ENCODE measurements at places on chromosomes 5 and 9.

DNA sequence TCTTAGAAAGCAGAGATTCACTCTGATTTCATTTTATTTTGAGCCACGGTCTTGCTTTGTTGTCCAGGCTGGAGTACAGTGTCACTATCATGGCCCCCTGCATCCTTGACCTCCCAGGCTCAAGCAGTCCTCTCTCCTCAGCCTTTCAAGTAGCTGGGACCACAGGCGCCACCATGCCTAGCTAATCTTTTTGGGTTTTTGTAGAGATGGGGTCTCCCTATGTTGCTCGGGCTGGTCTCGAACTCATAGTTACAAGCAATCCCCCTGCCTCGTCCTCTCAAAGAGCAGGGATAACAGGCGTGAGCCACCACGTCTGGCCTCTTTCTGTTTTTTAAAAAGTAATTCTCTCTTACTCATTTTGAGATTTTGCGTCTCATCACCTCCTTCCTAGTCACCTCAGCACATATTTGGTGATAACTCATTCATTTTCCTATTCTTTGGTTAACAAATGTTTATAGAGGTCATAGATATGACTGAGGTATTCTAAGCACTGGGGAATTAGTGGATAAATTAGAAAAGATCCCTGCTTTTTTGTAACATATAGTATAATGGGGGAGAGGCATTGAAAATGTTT is 10.8 kb upstream of the DCP2 start:
- no peak for DNase-seq

- no peak for DNase-seq
These were observed 82.2 kb downstream of the PRELID2 start for GRCh38 chr5:145752947-145753346.

- DNase-seq, result peak; percentile 65
These were observed 12.5 kb downstream of the STC2 start for GRCh38 chr5:173315495-173316338.

GRCh38 chr9:2178034-2178734 is 163.0 kb downstream of the SMARCA2 start:
- no peak for DNase-seq

DNA sequence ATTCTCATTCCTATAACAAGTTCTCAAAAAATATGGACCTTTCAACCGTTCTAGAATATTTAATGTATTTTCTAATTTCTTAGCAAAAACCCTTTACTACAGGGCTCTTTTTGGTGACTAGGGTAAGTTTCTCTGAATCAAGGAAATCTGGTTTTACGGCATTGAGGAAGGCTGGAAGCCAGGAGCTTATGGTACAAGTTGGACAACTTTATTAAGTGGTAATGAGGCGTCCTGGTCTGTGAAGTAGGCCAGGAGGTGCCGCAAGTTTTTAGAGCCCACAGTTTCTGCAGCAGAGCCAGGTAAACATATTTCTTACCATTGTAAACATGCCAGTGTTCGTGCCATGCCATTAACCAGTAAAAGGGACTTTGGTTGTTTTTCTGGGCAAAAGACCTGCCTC is 14.6 kb upstream of the C1QTNF3 start:
- DNase-seq, result no peak

GRCh38 chr5:96326902-96327301 is 106.1 kb downstream of the PCSK1 start:
- no peak for DNase-seq

DNA sequence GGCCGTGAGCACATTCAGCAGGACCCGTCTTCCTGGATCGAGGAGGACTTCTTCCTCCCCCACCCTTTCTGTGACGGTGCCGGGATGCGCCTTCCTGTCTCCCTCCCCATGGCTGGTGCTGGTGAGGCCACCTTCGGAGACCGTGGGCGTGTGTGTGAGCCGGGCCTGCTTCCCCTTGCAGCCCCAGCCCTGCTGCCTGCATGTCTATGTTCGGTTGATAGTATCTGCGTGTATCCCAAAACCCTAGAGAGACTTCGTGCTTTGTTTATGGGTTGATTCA is 12.8 kb downstream of the CEP72 start:
- DNase-seq, result no peak

- no peak for DNase-seq
These were observed 26.0 kb upstream of the SVEP1 start for GRCh38 chr9:110605565-110605964.

DNA sequence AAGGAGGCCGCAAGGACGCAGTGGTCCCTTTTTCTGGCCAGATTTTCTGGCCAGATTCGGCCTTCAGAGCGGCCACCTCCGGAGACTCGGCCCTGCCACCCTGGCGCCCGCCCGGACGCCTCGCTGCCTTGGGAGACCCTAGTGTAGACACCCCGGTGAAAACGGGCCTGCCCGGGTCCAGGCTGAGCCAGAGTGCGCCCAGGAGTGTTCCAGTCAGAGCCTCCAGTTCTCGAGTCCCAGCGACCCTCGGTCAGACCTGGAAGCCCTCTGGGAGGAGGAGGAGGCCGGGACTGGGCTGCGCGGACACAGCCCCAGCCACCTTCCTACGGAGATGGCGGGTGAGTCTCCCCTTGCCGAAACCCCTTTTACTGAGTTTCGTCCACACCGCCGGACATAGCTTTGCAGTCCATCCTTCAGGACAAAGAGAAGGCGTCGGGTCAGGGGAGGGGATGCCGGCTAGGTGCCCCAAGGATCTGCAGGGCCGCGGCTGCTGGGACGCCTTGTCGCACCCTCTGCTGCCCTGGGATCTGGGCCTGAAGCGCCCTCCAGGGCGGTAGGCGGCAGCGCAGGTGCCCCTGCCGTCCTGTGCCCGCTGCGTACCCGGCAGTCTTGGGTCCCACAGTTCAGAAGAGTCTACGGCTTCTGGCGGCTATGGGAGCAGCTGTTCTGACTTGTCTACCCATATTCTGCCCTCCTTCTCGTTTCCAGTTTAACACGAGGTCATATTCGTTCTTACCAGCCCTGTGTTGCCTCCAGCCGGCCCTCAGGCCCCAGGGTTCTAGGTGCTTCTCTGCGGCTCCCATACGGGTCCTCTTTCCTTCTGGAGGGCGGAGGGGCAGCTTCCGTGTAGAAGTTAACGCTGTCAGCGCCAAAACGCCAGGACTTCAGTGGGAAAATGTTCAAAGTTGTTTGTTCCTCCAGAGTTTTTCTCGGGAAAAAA is 1771.7 kb upstream of the CDH9 start:
- DNase-seq, result no peak

GRCh38 chr9:92506184-92506857 is 24.0 kb upstream of the ASPN start:
- no peak for DNase-seq

DNA sequence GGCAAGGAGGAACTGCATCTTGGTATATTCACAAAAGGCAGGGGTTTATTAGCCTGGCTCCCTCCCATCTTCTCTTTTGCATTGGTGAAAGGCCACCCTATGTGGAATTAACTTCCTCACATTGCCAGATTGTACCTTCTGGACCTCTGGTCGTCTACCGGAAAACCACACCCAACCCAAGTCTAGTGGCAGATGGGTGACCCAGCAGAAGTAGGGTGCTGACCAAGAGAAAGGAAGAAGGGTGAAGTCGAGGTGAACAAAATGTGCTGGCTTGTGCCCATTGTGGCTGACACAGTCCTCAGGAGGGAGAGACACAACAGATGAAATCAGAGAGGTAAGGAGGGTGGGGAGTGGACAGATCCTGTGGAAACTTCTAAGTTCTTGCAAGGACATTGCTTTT is 39.8 kb upstream of the DAP start:
- DNase-seq, result no peak

- no peak for DNase-seq
These were observed 89.0 kb downstream of the FRMD3 start for GRCh38 chr9:83449166-83449565.

- DNase-seq, result no peak
These were observed 889.3 kb downstream of the MAT2B start for GRCh38 chr5:164394686-164395194.

- DNase-seq, result no peak
These were observed 12.5 kb upstream of the ARSI start for GRCh38 chr5:150315245-150315644.

DNA sequence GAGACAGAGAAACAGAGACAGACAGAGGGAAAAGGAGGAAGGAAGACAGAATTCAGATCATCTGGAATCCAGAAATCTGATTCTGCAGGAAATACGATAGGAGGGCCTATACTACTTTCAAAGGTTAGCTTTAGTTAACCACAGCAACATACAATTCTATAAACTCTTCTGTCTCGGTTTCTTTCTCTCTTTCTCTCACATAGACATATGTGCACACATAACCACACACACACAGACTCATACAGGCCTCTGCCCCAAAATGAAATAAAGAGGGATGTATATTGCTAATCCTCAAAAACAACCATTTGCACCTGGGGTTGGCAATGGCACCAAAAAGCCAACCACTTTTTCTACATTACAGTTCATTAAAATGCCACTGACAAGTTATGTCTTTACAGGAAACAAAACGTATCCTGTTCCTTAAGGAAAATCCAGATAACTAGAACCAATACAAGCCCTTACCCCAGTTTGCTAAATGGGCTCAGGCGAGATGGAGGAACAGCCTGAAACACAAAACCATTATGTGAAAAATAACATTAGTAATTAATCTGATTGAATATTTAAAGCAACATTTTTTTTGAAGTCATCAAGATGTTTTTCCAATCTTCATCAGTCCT is 372.3 kb upstream of the CCNH start:
- no peak for DNase-seq

DNA sequence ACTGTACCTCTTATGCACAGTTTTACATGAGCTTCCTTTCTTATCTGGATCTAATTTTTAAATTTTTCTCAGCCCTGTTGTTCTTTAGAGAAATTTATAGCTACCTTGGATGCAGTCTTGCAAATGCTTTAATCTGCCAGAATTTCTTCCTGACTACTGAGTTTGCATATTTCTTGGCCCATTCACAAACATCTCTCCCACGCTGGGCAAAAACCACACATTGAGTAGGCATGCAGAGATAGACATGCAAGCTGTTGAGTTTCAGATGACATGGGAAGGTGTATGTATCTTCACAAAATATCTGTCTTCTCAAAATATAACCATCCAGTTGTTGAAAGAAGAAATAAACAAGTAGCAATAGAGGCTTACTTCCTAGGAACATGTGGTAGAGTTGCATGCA is 101.2 kb downstream of the PARP8 start:
- DNase-seq, result no peak

GRCh38 chr5:137320056-137321045 is 178.8 kb downstream of the SPOCK1 start:
- peak; percentile 13 for DNase-seq
